ENCODE measurements at places on chromosomes 12 and 14.

DNA sequence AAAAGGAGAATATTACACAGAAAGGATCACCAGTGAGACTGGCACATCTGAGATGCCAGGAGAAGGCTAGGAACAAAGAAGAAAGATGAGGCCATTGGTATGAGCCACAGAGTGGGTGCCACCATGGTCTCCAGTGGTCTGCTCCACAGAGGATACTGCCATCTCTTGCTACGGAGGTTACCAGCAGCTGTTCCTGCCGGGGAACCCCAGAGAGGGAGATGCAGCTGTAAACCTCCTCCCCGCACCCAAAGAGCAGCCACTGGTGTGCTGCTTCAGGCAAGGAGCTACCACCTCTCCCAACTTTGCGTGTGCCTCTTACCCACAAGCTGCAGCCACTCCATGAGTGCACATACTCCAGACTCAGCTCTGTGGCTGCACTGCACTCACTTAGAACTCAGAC is 201.5 kb upstream of the RTL1 start:
- no peak for DNase-seq

DNA sequence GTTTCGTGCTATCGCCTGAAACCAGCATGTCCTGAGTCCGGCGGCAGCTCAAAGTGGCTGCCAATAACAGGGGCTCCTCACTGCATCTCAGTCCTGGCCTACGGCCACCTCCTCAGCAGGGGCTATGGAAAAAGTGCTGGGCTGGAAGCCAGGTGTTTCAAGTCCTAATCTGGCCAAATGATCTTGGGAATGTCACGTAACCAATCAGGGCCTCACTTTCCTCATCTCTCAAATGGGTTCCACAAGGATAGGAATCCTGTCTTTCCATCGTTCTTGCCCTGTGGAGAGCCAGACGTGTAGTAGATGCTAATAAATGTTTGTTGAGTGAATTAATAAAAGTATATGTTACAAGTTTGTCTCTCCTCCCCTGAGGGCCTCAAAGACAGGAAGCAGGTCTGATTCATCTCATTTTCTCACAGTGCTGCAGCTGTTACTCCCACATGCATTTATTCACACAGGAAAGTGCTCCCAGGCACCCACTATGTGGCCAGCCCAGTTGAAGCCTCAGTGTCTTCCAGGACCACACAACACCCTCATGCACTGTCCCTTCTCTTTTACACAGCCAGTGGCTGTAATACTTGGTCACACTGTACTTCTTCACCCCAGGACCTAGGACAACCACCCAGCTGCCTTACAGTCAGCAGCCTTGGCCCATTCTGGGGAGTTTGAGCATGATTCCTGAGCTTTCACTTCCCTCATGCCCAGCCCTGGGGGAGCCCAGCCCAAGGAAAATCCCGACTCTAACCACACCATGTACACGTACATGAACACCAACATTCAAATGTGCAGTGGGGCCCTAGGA is 5.0 kb downstream of the CMKLR1 start:
- DNase-seq, result no peak

DNA sequence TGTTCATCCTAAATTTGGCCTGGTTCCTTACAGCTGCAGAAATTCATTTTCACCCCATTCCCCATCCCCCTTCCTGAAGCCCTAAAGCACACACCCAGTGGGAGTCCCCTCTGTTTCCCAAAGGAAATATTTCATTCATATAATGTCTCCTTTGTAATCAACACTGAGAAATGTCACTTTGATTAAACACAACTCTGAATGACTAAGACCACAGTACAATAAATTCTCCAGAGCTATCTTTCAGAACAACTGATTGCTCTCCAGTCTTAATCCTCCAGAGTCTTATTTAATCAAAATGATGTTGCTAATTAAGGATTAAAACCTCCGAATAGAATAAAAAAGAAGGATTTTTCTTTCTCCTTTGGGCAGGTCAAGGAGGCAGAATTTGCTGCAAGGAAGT is 6.4 kb downstream of the SLC15A5 start:
- no peak for DNase-seq

- no peak for DNase-seq
These were observed 244.2 kb downstream of the KSR2 start for GRCh38 chr12:117724543-117724942.

GRCh38 chr12:130775953-130776856 is 60.1 kb upstream of the RIMBP2 start:
- DNase-seq, result peak; percentile 82

- no peak for DNase-seq
These were observed 123.4 kb downstream of the FSCB start for GRCh38 chr14:44383636-44384035.

GRCh38 chr14:53855574-53855973 is 101.1 kb downstream of the BMP4 start:
- DNase-seq, result no peak

DNA sequence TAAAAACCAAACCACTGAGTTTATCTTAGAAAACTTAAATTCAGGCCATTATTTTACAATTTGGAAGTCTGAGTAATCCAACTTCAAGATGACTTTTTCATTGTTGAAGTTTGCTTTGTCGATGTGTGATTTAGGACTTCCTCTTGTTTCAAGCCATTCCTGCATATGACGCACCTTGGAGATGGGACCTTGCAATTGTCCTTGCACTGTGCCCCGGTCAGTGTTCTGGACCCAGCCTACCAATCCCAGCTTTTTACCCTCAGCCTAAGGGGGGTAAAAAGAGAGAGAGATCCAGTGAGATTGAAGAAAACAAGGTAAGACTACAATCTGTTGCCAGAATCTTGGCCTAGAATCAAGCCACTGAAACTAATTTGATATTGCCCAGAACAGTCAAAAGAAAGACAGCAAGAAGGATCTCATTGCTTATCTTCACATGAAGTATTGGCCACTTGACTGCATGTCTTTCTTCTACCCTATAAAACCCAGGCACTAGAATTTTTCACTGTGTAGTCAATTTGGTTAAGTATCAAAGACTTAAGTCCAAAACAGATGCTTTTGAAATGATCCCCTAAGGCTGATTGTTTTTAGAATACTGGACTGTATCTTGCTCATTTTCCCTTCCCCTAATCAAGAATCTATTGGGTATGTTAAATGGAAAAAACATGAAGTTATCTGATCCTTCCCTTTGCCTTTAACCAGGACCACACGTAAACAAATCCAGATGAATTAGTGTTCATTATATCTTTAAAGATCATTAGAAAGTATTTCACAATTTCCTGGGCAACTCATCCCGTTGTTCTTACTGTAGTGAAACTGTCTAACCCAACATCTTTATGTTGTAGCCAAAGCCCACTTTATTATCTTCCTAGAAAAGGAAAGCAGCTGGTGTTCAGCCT is 2.4 kb upstream of the MLH3 start:
- DNase-seq, result no peak

DNA sequence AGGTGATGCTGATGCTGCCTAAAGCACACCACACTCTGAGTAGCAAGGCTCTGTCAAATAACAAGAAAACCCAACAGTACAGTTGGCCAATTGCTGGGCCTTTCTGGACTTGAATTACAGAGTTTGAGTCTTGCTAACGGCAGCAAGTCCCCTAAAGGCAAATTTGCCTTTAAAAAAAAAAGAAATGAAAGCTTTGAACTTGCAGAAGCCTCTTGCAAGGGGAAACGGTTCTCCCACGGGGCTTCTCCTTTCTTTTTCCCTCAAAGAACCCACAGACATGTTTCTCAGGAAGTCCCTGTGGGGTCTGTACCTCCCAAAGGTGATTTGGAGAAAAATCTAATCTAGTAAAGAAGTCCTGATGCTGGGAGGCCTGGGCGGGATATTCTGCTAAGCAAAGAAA is 191.3 kb upstream of the MYL2 start:
- no peak for DNase-seq

- no peak for DNase-seq
These were observed 27.2 kb upstream of the PTPRB start for GRCh38 chr12:70664465-70664881.

DNA sequence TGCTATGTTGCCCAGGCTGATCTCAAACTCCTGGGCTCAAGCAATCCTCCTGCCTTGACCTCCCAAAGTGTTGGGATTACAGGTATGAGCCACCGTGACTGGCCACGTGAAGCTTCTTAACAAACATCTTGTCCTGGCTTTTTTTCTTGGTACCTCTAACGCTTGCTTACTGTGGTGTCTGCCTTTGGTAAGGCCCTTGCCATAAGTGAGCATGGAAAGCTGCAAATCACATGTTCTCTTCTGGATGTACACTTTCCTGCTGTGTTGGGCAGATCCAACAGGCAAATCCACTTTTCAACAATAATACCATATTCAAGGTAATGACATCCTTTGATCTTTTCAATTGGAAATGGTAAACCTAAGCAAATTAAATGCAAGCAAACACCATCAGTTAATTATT is 54.6 kb downstream of the ARF6 start:
- no peak for DNase-seq

DNA sequence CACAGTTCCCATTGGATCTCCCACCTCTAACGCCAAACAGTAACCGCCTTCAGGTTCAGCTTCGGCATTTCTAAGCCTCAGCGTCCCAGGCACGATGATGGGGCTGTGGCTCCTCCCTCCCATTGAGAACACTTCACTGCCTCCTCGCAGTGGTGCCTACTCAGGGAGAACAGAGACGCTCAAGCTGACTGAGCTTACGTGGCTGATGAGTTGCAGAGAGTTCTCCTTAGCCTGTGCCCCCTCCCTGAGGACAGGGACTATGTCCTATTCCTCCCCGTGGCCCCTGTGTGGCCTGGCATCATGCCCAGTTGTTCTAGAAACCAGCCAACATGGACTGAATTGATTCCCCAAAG is 87.0 kb downstream of the ITPK1 start:
- DNase-seq, result no peak

- no peak for DNase-seq
These were observed 110.1 kb upstream of the LRIG3 start for GRCh38 chr12:59030415-59030814.

- DNase-seq, result no peak
These were observed 448.1 kb downstream of the APAF1 start for GRCh38 chr12:99093166-99093565.

DNA sequence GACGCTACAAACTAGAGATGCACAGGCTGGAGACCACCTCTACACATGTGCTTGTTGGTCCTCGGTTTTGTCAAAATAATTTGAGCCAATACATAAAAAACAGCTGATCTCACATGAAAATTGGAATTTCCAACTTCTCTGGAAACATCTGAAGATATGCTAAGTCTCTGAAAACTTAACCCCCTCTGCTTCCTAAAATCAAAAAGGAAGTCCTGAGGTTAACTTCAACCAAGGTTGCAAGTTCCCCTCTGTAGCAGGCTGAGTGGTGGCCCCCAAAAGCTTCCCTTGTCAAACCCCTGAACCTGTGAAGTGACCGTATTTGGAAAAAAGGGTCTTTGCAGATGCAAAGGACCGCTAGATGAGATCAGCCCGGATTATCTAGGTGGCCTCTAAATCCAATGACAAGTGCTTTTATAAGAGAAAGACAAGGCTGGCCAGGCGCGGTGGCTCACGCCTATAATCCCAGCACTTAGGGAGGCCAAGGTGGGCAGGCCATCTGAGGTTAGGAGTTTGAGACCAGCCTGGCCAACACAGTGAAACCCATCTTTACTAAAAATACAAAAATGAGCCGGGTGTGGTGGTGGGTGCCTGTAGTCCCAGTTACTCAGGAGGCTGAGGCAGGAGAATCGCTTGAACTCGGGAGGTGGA is 32.0 kb upstream of the VPS37B start:
- DNase-seq, result no peak

DNA sequence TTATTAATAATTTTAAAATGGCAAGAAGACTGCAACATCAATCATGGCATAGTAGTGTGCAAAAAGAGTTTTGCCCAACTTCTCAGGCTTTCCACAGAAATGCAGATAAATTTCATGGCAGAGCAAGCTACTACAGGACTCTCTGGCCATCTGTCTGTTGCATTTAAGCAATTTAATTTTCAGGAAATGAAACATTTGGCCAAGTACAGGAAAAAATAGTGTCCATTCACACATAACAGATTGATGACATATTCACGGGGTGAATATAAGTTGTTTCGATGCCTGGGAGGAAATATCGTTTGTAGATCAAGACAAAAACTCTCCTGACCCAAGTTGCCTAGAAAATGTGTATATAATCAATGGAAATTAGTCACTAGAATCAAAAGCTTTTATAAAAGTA is 324.0 kb downstream of the PRKD1 start:
- DNase-seq, result no peak

- no peak for DNase-seq
These were observed 52.6 kb upstream of the VPS33A start for GRCh38 chr12:122318607-122319605.

GRCh38 chr14:68210729-68211299 is 391.2 kb downstream of the RAD51B start:
- peak; percentile 59 for DNase-seq
